ENCODE measurements at places on chromosomes 3 and 15. TPM values are rescaled to one million over a fixed set of nuclear protein-coding genes. Genes with fewer than 3 reads are reported as not detected.
A peak's percentile ranks its signal among the peaks of the same experiment; 100 is the strongest.

- peak; percentile 34 for DNase-seq
These were observed 35.2 kb downstream of the GLB1 start for GRCh38 chr3:33061782-33062181.

GRCh38 chr15:65856821-65857455 is 12.4 kb upstream of the RAB11A start:
- DNase-seq, result peak; percentile 76

DNA sequence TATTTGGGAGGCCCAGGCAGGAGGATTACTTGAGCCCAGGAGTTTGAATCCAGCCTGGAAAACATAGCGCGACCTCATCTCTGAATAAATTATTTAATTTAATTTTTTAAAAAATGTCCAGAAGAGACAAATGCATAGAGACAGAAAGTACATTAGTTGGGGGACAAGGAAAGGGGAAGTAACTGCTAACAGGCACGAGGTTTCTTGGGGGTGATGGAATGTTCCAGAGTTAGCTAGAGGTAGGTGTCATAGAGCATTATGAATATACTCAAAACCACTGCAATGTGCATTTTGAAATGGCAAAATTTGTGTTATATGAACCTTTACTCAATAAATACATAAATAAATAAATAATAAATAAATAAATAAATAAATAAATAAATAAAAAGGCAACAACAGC is 31.7 kb upstream of the CYP11A1 start:
- DNase-seq, result no peak

DNA sequence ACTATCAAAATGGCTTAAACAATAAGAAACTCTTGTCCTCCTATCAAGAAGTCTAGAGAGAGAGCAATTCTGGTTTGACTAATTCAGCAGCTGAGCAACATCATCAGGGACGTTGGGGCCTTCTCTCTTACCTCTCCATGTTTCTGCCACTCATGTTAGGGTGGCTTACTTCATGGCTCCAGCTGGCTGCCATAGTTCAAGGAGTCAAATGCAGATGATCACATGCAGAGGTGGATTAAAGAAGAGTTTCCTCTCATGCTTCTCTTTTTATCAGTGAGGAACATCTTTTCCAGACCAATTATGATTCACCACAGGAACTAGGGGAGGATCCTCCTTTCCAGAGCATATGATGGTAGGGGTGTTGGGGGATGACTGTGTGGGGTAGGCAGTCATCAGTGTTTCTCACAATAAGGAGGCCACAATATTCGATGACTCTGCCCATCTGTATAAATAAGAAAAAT is 45.5 kb downstream of the NEK11 start:
- no peak for DNase-seq

MKRN2OS gene
- polyA plus RNA-seq, result 23.9 TPM

- DNase-seq, result no peak
These were observed 9.1 kb downstream of the BCL2L10 start for GRCh38 chr15:52103217-52104207.

- no peak for DNase-seq
These were observed 190.8 kb downstream of the XXYLT1 start for GRCh38 chr3:195080125-195080524.

ISLR gene
- polyA plus RNA-seq, result 10.0 TPM

CCR8 gene
- polyA plus RNA-seq, result not detected

CMTM6 gene
- polyA plus RNA-seq, result 9.4 TPM

GRCh38 chr3:188605231-188605630 is 451.3 kb downstream of the LPP start:
- DNase-seq, result no peak

DNA sequence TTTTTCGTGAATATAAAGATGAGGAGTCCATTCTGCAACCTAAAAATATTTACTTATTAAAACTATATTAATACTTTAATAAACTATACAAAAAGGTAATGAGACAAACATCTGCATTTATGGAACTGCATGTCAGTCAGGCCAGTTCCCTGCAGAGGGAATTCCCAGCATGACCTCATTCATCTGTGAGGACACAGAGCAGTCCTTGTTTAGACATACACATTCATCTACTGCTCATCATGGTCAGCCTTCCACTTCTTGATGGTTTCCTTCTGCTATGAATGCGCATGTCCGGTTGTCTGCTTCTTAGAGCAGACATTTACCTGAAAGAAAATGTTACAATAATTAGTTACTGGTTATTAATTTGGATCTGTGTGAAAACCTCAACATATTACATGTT is 3.3 kb upstream of the ACTR8 start:
- DNase-seq, result no peak

GRCh38 chr3:5274091-5274490 is 86.6 kb downstream of the EDEM1 start:
- no peak for DNase-seq

CD276 gene
- polyA plus RNA-seq, result 40.7 TPM

GRCh38 chr3:25621087-25621486 is 43.6 kb downstream of the TOP2B start:
- DNase-seq, result no peak

DNA sequence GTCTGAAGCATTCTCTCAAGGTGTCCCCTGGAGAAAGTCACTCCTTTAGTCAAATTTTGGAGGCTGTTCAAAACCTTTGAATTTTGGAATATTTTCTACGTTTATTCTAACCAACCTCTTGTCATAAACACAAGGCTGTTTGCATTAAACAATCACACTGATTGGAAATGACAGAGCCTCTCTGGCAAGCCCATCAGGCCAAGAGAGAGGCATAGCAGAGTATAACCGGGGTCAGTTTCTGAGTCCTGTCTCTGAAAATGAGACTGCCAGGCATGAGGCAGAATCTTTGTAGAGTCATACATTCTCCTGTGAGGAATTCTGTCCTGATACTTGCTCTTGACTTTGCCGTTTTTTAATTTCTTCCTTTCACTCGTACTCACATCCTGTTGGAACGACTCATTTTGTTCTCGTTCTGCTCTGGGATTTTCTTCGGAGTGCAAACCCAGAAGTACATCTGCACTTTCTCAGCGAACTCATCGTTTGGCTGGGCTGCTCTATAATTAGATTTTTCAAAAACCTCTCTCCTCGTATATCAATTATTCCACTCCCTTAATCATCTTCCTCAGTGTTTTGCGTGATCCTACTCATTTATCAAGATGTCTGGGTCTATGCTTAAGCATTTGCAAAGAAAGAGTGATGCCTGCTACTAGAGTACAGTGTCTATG is 114.2 kb downstream of the AGBL1 start:
- no peak for DNase-seq

DNA sequence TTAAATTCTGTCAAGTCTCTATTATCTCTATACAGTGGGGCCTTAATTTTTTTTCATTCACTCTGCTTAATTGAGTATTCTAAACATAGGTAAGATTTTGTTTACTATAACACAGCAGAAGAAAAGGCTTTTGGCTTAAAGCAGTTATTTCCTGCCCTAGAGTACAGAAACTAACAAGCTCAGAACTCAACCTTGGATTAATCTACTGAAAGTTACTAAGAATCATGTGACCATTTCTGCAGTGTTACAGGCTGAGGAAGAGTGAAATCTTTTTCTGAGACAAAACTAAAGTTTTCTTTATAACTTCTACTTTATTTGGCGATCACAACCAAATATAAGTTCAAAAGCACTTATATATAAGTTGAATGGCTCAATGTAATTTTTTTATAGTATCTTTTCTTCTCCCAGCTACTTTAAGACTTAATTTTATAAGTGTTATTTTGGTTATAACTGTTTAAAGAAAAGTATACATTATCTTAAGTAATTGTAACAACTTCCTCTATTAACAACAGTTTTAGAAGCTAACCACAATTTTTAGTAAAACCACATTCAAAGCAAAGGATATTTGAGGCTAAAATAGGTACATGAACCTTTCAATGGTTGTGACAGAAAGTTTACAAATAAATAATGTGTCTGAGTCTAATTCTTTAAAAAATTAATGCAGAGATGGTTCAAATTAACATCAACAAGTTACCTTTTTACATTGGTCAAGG is 240.6 kb upstream of the NAALADL2 start:
- DNase-seq, result peak; percentile 6

DNA sequence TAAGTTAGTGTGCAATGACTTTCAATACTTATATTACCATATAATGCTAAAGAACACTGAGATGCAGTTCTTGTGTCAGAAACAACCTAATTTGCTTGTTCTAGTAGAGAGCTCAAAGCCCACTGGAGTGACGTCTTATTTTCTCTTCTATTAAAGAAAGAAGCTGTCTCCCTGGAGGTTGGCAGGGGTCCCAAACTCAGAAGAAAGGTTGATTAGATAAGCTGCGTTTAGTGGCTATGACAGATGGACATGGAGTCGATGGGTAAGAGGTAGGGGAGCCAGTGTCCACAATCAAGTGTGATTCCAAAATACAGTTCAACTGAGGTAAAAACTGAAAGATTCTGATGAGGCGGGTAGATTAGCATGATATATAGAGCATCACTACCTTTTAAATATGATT is 363.6 kb downstream of the NLGN1 start:
- DNase-seq, result no peak

DNA sequence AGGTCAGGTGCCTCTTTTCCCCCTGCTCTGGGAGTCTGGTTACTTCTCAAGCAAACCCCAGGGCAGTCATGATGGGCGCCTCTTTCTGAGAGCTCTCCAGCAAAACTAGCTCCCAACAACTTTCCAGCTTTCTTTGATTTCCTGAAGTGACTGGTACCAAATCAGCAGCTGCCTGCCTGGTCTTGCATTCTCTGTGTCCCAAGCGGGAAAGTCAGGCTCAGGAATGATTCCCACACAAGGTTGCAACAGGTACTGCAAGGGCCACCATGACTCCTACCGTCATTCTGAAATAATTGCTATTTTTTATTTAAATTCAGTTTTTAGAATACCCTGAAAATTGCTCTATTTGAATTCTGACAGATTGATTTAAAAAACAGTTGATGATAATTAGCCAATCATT is 658.7 kb downstream of the SQOR start:
- no peak for DNase-seq

TRPC1 gene
- 1.7 TPM for polyA plus RNA-seq

TM6SF1 gene
- 0.93 TPM for polyA plus RNA-seq

Measured in small intestine (tissue), 16 donors.